Stimulated activated CD4-positive, alpha-beta T cell treated with anti-CD3 and anti-CD28 coated beads, TNF-alpha, amount 100 ng/mL, for 4 hours (primary cell): ENCODE measurements at places on chromosomes 12 and 14.

GRCh38 chr12:5941907-5942306, 3.2 kb downstream of the ANO2 start:
- DNase-seq = no peak

- no peak for DNase-seq
Observed at GRCh38 chr14:56237398-56237797, 119.2 kb downstream of the PELI2 start.

DNA sequence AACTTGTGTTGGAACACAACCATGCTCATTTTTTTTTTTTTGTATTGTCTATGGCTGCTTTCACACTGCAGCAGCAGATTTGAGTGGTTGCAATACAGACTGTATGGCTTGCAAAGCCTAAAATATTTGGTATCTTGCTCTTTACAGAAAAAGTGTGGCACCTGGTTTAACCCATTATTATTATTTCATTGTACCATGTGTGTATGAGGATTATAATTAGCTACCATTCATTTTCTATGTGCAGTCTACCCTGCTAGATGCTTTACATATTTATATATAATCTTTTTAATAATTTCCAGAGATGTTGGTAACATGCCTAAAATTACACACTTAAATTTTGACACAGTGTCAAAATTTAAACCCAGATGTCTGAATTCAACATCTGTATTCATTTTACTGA, 37.7 kb downstream of the SPATS2 start:
- DNase-seq = no peak

- DNase-seq = no peak
Observed at GRCh38 chr12:116882742-116883141, 1.5 kb upstream of the HRK start.

DNA sequence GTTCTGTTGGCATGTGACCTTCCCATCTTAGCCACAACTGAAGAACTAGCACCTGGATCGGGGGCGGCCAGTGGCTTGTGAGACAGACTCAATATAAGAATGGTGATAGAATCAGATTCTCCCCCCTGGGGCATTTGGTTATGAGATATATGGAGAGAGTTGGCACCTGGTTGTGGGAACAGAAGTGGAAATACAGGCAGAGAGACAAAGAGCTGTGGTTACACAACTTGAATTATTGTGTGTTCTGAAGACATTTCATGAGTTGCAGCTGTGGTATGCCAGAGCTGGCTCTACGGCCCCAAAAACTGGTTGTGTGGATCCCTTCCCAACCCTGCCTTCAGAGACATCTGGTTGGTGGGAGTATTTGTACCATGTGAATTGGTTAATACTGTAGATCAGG, 2.9 kb upstream of the MSRB3 start:
- no peak for DNase-seq

DNA sequence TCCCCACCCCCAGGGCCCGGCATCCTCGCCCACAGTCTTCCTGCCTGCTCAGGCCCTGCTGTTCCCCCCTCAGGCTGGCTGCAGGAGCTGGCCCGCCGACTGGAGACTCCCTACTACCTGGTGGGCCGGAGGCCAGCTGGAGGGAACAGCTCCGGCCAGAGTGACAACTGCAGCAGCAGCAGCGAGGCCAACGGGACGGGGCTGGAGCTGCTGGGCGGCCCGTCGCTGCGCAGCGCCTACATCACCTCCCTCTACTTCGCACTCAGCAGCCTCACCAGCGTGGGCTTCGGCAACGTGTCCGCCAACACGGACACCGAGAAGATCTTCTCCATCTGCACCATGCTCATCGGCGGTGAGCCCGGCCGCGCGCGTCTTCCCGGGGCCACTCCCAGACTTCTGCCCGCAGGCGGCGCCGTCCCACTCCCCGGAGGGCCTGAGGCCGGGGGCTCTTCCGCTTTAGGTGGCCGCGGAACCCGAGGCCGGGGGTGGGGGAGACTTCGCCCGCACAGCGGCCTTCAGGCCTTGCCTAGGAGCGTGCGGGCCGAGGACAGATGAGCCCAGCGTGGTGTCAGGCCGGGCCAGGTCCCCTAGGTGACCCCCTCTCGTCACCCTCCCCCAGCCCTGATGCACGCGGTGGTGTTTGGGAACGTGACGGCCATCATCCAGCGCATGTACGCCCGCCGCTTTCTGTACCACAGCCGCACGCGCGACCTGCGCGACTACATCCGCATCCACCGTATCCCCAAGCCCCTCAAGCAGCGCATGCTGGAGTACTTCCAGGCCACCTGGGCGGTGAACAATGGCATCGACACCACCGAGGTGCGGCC, 10.2 kb downstream of the KCNH3 start:
- no peak for DNase-seq

- no peak for DNase-seq
Observed at GRCh38 chr14:96511146-96511545, 9.0 kb downstream of the PAPOLA start.

DNA sequence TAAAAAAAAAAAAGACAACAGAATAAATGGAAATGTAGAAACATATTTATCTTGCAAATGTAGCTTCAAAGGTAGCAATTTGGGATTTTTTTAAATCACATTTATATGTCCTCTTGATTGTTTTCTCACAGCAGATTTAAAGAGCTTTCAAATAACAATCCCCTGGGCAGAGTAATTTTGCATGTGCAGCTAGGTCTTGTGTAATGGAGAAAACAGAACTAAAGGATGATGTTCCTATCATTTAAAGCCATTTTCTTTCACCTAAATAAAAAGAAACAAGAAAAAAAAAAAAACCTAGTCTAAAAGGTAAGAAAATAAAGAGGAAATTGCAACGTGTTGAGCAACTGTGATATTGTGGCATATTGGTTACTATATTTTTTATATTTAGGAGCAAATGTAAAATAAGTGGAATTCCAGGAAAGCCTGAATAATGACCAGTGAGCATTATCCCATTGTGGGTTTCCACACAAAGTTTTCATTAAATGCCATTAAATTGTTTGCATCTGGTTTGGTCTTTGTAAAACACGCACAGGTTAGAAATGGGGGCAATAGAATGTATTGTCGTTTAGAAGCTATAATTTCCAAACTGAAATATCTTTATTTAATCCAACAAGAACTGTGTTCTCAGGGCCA, 215.6 kb downstream of the SLC6A15 start:
- no peak for DNase-seq

- DNase-seq = no peak
Observed at GRCh38 chr14:70919774-70920173, 12.5 kb downstream of the PCNX1 start.
